H9 (cell line): ENCODE measurements at places on chromosomes 7 and 10. TPM values are rescaled to one million over a fixed set of nuclear protein-coding genes. Genes with fewer than 3 reads are reported as not detected.

- H3K4me1 ChIP-seq, result no peaks in the 10 kb centered on the region
- no peaks in the 10 kb centered on the region for H3K27me3 ChIP-seq
- DNase-seq, result no peak
Measured at GRCh38 chr10:10901906-10902305, 115.8 kb upstream of the CELF2 start.

PLAU gene
- 15.0 and 16.2 TPM in 2 replicates for total RNA-seq

DNA sequence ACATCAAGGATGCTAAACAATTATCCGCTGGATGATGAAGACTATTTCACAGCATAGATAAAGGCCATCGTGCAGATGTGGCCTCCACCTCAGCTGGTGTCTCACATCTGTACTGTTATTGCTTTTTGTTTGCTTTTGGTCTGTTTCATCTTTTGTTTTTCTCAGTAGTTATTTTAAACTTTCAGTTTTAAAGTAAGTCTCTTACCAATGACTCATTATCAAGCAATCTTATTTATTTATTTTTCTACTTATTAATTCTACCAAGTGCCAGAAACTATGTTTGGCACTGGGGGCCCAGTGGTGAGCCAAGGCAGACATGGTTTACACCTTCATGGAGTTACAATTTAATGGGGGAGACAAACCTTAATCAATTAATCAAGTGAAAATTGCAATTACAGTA is 250.9 kb upstream of the TMEM72 start:
- no peak overlapping the region for H3K4me3 ChIP-seq
- H3K4me1 ChIP-seq, result no peaks in the 10 kb centered on the region
- DNase-seq, result no peak
- H3K27ac ChIP-seq, result no peak overlapping the region

CACNA2D1 gene
- total RNA-seq, result 29.9 and 36.2 TPM in 2 replicates

- no peak overlapping the region for H3K4me3 ChIP-seq
- H3K36me3 ChIP-seq, result peaks cover 4% of the 10 kb centered on the region
- DNase-seq, result no peak
Measured at GRCh38 chr10:1661859-1662437, 75.4 kb downstream of the ADARB2 start.

- no peaks in the 10 kb centered on the region for H3K36me3 ChIP-seq
- no peak overlapping the region for H3K27ac ChIP-seq
- H3K4me3 ChIP-seq, result no peak overlapping the region
Measured at GRCh38 chr7:43004082-43004481, 71.9 kb downstream of the MRPL32 start.

DNA sequence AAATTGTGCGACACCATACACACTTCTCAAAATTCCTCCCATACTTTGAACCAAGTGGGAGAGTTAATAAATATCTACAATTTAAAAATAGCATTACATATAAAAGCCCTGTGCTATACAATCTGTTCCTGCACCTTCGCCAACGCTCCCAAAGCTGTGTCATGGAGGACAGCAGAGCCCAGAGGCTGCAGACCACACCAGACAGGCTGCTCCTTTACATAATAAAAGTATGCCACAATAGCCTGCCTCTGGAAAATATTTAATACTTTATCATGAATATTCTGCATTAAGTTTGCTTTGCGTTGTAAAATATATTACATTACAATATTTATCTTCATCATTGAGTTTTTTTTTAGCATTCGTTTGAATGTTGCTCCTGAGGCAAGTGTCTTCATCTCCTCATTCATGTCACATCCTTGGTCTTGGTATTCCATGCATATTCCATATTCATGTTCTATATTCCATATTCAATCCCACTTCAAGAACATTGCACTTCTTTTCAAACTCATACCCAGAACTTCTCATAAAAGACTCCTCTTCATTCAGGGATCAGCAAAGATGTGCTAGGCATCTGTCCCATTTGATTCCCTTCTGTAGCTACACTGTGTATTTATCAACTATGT is 663.9 kb downstream of the POM121L12 start:
- H3K4me1 ChIP-seq, result no peaks in the 10 kb centered on the region
- no peaks in the 10 kb centered on the region for H3K27me3 ChIP-seq
- H3K36me3 ChIP-seq, result no peaks in the 10 kb centered on the region
- H3K4me3 ChIP-seq, result no peak overlapping the region
- DNase-seq, result no peak

VSIR gene
- 0.11 and 0.31 TPM in 2 replicates for total RNA-seq

SH2D4B gene
- 0.07 TPM in 1 of 2 replicates, not detected in the other for total RNA-seq

DNA sequence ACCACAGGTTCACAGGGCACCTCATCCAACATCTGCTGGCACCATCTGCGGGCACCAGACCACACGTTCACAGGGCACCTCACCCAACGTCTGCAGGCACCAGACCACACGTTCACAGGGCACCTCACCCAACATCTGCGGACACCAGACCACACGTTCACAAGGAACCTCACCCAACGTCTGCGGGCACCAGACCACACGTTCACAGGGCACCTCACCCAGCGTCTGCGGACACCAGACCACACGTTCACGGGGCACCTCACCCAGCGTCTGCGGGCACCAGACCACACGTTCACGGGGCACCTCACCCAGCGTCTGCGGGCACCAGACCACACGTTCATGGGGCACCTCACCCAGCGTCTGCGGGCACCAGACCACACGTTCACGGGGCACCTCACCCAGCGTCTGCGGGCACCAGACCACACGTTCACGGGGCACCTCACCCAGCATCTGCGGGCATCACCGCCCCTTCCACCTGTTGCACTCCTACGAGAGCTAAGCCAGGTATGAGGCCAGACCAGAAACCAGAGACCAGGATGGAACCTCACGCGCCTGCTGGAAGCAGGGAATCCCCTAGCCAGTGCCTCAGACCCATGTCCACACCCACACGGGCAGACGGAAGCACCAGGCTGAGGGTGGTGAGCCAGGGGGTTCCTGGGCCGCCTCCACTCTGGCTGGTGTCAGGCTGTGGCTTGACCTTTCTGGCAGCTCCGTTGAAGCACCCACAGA is 182.8 kb downstream of the MAD1L1 start:
- no peaks in the 10 kb centered on the region for H3K4me1 ChIP-seq
- H3K4me3 ChIP-seq, result no peak overlapping the region
- H3K36me3 ChIP-seq, result no peaks in the 10 kb centered on the region
- DNase-seq, result no peak

GRCh38 chr7:95404316-95404865 is 8.2 kb upstream of the PON3 start:
- H3K4me1 ChIP-seq, result no peaks in the 10 kb centered on the region
- no peak overlapping the region for H3K4me3 ChIP-seq
- H3K27me3 ChIP-seq, result no peaks in the 10 kb centered on the region
- no peak for DNase-seq

- no peak overlapping the region for H3K4me3 ChIP-seq
- DNase-seq, result no peak
- no peaks in the 10 kb centered on the region for H3K27me3 ChIP-seq
- no peaks in the 10 kb centered on the region for H3K4me1 ChIP-seq
Measured at GRCh38 chr10:12875100-12875499, 126.4 kb downstream of the CCDC3 start.

TTYH3 gene
- total RNA-seq, result 122 TPM in 2 replicates

SLC18A2 gene
- total RNA-seq, result 3.0 and 4.0 TPM in 2 replicates

CPA2 gene
- 0.29 TPM in 1 of 2 replicates, not detected in the other for total RNA-seq

GRCh38 chr7:144027974-144028373 is 20.8 kb upstream of the OR2A5 start:
- H3K4me3 ChIP-seq, result no peak overlapping the region
- H3K27ac ChIP-seq, result no peak overlapping the region
- DNase-seq, result no peak
- H3K27me3 ChIP-seq, result no peaks in the 10 kb centered on the region

SPDYE5 gene
- total RNA-seq, result not detected in 2 replicates

- H3K27ac ChIP-seq, result no peak overlapping the region
- no peaks in the 10 kb centered on the region for H3K4me1 ChIP-seq
- no peak overlapping the region for H3K4me3 ChIP-seq
- no peaks in the 10 kb centered on the region for H3K36me3 ChIP-seq
- DNase-seq, result no peak
Measured at GRCh38 chr10:93991114-93991513, 2.6 kb upstream of the PLCE1 start.

DNA sequence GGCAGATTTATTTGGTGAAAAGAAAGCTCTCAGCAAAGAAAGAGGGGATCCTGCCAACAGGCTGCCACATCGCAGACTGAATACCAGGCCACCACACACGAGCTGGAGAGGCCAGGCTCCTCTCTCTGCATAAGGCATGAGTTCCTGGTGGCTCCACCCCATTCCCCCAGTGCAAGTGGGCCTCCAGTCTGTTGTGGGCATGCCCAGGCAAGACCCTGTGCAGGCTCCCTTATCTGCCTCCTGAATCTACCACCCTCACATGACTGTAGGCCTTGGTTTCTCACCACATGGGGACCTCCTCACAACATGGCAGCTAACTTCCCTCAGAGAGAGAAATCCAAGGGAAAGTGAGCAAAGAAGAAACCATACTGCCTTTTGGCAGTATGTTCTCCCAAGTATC is 26.7 kb upstream of the CUL1 start:
- peaks cover 13% of the 10 kb centered on the region for H3K36me3 ChIP-seq
- no peaks in the 10 kb centered on the region for H3K27me3 ChIP-seq
- DNase-seq, result no peak
- no peaks in the 10 kb centered on the region for H3K4me1 ChIP-seq
- H3K27ac ChIP-seq, result no peak overlapping the region

DNA sequence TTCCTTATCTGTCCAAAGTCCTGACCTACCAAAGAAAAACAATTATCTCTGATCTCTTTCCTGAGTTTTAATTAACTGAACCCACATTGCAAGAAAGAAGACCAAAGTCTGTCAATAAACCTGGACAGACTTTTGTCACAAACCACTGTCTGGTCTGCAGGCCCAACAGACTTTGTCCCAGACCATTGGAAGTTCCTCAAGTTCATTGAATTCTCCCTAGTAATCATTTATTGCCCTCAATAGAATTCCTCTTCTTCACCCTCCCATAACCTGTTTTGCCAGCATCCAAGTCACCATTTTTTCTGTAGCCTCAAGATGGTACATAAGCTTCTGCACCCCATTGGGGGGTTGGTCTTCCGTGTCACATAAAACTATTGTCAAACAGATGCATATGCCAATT is 3.9 kb upstream of the DNMBP start:
- H3K27me3 ChIP-seq, result no peaks in the 10 kb centered on the region
- H3K27ac ChIP-seq, result no peak overlapping the region
- DNase-seq, result no peak
- H3K4me1 ChIP-seq, result no peaks in the 10 kb centered on the region
- no peaks in the 10 kb centered on the region; the same call in 2 of the 3 replicates for H3K36me3 ChIP-seq

DNA sequence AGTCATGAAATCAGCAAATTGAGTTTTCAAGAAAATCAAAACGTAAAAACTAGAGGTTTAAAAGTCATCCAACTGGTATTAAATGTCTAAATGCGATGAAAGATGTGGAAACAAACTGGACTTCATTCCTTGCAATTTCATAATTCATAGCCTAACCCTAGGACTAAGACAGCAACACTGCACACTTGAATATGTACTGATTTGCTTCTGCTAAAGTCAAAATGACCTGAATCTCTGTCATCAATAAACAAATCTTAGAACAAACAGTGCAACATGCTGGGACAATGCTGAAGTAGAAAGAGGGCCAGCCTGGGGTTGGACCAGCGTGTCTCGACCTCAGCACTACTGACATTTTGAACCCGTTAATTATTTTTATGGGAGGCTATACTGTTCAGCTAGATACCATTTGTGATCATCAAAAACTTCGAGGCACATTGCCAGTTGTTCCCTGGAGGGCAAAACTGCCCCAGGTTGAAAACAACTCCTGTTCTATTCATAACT is 47.1 kb downstream of the MYOF start:
- H3K36me3 ChIP-seq, result no peaks in the 10 kb centered on the region
- H3K27me3 ChIP-seq, result no peaks in the 10 kb centered on the region
- H3K27ac ChIP-seq, result no peak overlapping the region
- H3K4me3 ChIP-seq, result no peak overlapping the region

GRCh38 chr7:98194672-98195457 is 16.4 kb upstream of the BHLHA15 start:
- H3K36me3 ChIP-seq, result peaks cover 59% of the 10 kb centered on the region
- no peaks in the 10 kb centered on the region for H3K4me1 ChIP-seq
- DNase-seq, result no peak
- H3K4me3 ChIP-seq, result no peak overlapping the region
- no peaks in the 10 kb centered on the region for H3K27me3 ChIP-seq

FOXI2 gene
- total RNA-seq, result 0.29 and 0.42 TPM in 2 replicates

TRIM50 gene
- total RNA-seq, result not detected in 2 replicates

GRCh38 chr7:125930848-125931247 is 1001.2 kb upstream of the POT1 start:
- H3K27ac ChIP-seq, result no peak overlapping the region
- no peak overlapping the region for H3K4me3 ChIP-seq
- H3K4me1 ChIP-seq, result no peaks in the 10 kb centered on the region
- no peak for DNase-seq
- peaks cover 65% of the 10 kb centered on the region for H3K36me3 ChIP-seq
- H3K27me3 ChIP-seq, result no peaks in the 10 kb centered on the region

DNA sequence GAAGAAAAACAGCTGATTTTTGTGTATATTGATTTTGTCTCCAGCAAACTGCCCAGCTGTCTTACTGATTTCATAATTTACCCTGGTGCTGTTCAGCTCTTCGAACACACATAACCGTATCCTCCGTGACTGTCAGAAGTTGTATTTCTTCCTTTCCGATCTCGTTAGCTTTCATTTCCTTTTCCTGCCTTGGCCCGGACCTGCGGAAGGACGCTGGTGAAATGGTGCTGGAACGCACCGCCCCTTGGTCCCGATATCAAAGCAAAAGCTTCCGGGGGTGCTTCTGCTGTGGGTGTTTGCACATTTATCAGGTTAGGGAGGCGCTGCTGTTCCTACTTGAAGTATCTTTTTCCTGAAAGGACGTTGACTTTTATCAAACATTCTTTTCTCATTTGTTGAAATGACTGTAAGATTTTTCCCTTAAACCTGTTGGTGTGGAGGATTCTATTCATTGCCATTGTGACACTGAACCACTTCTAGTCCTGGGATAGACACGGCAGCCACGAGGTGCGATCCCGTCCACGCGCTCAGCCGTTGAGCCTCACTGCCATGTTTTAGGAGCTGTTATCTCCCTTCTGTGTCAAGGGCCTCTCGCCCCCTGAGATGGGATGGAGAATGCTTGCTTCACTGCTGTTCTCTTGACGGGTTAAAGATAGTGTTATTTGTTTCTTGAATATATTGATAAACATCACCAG is 72.6 kb downstream of the FOXL3 start:
- no peaks in the 10 kb centered on the region for H3K36me3 ChIP-seq
- H3K4me3 ChIP-seq, result no peak overlapping the region
- no peak overlapping the region for H3K27ac ChIP-seq
- no peaks in the 10 kb centered on the region for H3K4me1 ChIP-seq

GRCh38 chr7:18638594-18639452 is 143.3 kb downstream of the HDAC9 start:
- H3K27ac ChIP-seq, result no peak overlapping the region
- no peaks in the 10 kb centered on the region for H3K27me3 ChIP-seq
- DNase-seq, result no peak
- no peaks in the 10 kb centered on the region for H3K36me3 ChIP-seq

DNA sequence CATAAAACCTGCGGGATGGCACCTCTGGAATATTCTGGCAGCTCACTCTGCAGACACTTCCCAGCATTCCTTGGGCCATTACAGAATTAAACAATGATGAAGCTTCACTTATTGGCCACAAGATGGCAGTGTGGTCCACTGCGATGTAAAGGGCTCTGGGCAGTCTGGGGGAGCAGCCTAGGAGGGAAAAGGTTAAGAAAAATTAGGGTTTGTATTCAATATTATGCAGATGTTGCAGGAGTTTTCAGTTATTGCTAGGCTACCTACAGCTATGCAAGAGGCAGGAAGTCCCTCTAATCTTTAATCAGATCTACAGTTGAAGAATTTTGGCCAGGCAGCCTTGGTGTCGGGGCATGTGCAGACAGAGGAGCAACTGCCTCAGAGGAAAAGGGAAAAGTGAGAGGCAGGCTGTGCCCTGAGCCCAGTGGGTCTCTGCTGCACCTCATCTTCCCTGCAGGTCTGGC is 233.2 kb upstream of the PRSS1 start:
- H3K27me3 ChIP-seq, result no peaks in the 10 kb centered on the region
- H3K4me1 ChIP-seq, result no peaks in the 10 kb centered on the region
- H3K36me3 ChIP-seq, result no peaks in the 10 kb centered on the region
- H3K27ac ChIP-seq, result no peak overlapping the region
